HT1080 (cell line): ENCODE measurements at places on chromosomes 5 and 9.
A peak's percentile ranks its signal among the peaks of the same experiment; 100 is the strongest.

- no peak for DNase-seq
Measured at GRCh38 chr9:124449381-124450151, 685 bp upstream of the ADGRD2 start.

DNA sequence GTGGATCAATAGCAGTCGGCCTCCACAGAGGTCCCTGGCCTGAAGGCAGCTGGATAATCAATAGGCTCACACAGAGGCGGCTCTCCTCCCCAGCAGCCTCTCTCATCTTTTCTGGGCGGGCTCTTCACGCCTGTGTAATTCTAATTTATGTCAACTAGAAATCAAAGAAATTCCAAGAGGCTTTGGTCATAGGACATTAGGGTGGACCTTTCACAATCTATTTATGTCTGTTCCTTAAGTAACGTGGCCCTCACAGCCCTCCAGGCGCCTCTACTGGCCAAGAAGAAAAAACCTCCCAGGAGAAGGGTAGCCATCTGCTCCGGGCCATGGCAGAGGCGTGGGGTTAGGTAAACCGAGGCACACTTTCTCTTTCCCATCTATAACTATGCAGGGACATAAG, 205.1 kb upstream of the EFNA5 start:
- DNase-seq: no peak

- peak; percentile 96 for DNase-seq
Measured at GRCh38 chr5:132090107-132090506, 16.5 kb downstream of the CSF2 start.

DNA sequence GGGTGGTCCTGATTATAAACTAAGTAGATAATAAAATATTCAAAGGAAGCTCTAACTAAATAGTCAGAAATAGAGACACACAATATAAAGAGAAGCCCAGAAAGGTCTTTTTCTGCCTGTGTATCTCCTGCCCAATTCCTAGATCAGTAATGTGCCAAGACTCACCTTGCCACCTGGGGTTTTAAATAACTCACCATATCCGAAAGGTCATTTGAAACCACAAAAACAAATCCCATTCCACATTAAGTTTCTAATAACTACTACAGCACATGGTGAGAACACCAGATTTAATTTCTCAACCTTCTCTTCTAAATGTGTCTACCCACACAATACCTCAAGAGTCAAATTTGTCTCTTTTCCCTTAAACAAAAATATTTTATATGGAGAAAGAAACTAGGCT, 75.2 kb downstream of the ZNF608 start:
- no peak for DNase-seq

- no peak for DNase-seq
Measured at GRCh38 chr5:174272671-174273070, 227.2 kb downstream of the NSG2 start.

DNA sequence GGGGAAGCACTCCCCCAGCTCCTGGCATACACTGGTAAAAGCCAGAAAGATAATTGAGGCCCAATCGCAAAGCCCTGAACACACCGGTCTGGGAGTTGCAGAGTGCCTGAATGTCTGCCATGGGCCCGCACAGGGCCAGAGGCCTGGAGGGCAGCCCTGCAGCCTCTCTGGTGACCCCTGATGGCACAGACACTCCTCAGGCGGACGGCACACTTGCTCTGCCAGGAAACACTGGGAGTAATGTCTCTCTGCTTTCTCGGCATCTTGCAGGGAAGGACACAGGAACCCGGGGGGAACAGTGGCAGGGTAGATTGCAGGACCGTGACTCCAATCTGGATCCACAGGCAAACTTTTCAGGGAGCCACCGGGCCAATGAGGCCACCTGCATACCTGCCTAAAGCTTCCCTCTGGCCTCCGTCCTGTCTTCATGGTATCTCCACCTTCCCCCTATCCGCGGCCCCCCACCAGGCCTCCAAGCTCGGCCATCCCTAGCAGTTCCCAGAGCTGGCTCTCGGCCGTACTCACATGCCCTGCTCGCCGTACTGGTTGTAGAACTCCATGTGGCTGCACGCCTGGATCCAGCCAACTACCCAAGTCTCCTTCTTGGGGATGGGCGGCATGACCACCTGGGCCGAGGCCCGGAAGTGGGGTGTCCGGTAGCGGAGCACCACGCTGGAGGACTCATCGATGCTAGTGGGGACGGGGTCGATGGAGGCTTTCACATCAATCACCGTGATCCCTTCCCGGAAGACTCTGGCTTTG, 797 bp downstream of the FAM78A start:
- no peak for DNase-seq

DNA sequence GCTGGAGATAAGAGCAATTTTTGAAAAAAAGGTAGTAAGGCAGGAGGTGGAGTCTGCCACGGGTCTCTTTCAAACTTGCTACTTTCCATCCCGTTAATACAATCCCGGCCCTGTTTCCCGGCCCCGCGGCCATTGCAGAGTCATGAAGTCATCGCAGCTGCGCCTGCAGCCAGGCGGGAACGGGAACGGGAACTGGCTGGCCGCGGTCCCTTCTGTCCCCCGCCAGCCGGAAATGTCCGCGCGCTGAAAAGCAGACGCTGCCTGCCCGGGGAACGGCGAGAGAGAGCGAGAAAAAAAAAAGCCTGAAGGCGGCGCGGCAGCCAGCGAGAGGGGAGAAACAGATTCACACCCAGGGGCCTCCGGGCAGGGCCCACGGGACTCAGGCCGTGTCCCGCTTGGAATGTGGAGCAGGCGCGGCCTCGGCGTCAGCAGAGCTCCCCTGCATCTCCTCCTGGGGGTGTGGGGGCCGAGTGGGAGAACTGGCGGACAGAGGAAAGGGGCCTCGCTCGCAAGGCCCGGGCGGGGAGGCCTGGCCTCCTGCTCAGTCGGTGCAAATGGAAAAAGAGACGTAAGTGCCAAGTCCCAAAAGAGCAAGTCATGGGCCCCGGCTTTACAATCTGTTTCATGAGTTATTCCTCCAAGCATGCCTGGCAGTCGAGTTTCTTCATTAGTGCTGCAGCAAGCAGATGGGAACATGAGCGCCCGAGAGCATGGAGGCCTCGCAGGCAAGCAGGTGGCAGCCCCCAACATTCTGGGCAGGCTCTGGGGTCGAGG, 201.2 kb upstream of the GAS1 start:
- DNase-seq: no peak

DNA sequence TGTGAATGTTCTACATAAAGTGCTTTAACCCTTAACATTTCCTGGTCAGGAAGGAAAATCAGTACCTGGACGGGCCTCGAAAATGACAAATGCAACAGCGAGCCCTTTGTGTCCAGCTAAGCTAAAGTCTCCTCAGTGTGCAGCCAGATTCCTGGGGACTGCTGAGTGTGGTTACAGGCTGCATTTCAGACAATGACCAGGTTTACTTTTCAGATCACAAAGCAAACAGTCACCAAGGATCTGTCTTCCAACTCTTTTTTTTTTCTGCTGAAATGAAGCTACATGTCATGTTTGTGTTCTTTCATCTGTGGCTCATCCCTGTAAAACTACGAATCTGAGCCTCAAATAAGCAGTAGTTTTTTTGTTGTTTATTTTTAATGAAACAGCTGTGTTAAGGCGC, 20.8 kb downstream of the SLC46A2 start:
- no peak for DNase-seq

DNA sequence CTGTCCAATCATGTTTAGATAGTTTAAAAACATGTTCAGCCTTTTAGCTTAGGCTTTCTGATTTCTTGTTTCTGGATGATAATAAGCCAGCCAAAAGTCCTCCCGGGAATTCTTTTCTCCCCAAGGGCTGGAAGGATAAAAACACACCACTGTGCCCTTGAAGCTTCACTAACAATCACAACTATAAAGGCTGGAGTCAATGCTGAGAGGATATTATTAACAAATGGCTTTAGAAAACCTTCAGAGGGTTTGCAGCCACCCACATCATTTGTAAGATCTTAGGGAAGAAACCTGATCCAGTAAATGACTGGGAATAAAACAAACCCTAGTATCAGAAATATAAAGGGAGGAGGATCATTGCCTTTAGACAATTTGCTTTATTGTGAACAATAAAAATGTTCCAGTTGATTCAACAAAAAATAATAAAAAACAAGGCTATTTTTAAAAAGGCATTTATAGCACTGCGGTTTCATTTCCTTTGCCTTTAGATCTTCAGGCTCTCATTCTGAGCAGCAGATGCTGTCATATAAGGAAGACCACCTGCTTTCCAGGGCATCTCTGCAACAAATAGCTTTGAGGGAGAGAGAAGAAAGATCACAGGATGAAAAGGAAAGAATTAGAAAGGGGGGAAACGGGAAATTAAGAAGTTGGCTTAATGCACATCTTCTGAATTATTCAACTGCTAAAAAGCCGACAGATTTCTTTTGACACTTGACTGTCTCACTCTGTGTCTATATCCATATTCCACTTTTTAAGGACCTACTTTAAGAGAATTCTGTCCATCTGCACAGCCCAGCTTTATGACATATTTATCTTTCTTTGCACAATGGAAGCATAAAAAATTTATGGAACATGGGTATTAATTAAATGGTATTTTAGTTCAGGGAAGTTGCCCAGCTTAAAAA, 277.2 kb upstream of the SLC24A2 start:
- DNase-seq: no peak

- DNase-seq: no peak
Measured at GRCh38 chr5:35794684-35795375, 61.9 kb upstream of the IL7R start.

DNA sequence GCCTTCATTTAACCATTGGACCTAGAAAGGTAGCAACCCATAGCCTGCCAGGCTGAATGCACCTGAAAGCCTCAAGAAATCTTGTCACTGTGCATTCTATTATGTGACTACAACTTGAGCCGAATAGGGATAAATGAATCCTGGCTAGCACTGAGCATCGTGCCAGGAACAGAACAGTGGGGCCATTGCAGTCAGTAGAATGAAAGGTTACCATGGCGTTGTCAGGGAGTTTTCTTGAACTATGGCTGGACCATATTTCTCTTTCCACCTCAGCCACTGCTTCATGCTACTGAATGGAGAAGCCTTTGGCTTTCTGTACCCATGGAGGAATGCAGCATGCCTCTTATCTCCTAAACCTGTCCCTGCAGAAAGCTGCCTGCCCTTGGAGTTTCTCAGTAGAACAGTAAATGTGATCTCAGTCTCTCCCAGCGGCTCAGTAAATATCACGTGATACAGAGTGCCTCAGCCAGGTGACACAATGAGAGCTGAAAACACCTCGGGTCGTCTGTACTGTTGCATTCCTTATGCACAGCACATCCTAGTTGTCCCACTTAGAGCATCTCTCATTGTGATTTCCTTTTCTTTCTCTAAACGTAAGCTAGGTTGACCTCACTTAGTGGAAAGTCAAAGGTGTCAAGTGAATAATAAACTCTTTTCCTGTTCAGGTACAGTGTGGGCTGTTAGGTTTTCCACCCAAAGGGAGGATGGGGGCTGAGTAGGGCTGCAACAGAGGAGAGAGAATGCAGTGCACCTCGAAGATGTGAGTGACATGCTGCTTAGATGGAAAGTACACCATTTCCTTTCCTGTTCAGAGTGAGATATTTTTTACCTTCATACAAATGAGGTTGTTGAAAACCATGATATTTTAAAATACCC, 115.3 kb downstream of the MACIR start:
- DNase-seq: no peak

DNA sequence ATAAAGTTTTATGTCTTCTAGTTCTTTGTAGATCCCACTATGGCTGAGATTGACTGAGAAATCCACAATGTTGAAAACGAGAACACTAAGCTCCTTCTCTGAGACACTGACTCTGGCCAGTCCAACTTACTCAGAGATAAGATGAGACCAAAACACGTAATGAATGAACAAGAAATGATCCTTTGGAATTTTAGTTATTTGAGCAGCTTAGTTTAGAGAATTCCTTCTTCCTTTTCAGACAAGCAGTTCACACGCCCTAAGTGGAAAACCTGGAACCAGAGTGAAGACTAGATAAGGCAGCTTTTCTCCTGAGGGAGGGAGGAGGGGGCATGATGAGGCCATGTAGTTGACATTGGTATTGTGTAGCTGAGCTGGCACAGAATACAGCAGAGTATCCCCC, 139.6 kb downstream of the GABRB2 start:
- DNase-seq: no peak

DNA sequence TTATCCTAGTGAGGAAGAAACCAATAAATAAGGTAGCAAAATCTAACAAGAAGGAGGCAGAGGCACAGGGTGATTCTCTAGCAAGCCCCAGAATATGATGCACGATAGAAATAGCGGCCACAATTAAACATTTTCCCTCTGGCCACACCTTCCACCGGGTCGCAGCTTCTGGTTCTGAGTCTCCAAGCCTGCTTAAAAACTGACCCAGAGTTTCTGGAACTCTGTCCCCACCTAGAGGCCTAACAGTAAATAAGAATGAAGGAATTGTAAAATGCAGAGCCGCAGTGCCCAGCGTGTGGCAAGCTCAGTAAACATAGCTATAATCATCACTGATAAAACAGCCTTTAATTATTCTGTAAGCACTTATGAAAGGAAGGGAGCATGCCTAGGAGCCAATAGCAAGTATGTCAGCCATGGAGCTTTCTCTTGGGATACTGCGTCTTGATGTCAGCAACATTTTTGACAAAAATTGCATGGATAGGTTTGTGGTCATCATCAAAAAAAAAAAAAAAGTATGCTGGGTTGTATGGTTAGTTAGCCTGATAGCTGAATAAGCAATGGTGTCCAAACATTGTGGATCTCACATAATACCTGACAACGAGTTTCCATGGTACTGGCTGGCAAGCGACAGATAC, 465.5 kb downstream of the DNAH5 start:
- DNase-seq: peak; percentile 58

GRCh38 chr9:120331913-120332312, 248.1 kb downstream of the CDK5RAP2 start:
- peak; percentile 58 for DNase-seq

DNA sequence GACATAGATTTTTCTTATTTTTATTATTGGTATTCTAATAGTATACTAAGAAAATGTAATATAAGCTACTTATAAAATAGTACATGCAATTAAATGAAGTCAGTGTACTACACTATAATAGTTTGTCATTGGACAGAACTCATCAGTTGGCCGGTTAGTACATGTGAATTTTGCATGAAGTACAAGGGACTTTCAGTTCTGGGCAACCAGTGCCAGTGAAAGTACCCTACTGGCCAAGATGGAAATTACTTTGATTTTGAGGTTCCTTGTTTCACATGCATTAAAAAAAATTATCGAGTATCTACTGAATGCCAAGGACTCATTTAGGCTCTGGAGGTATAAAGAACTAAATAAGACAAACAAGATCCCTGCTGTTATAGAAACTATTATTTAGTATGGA, 213.4 kb upstream of the ELL2 start:
- DNase-seq: no peak

- DNase-seq: no peak
Measured at GRCh38 chr5:139651043-139651834, 3.1 kb downstream of the CXXC5 start.

GRCh38 chr5:159504106-159504856, 174.0 kb upstream of the IL12B start:
- no peak for DNase-seq

- no peak for DNase-seq
Measured at GRCh38 chr5:173572431-173573125, 43.9 kb downstream of the BOD1 start.

GRCh38 chr9:122197426-122197825, 31.3 kb downstream of the LHX6 start:
- no peak for DNase-seq

DNA sequence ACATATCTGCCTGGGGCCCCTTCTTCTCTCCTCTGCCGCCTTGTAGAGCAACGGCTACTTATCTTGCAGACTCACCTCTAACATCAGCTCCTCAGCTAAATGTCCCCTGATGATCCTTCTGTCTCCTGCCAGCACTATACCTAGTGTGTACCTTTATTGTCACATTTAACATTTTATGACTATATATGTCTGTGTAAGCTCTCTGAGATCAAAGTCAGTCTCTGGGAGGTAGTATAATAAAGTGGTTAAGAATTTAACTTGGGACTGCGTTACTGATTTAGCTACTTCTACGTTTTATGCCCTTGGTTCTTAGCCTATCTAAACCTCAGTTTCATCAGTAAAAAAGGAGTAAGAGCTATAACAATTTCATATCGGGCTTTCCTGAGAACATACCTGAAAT, 2.2 kb downstream of the TMED7 start:
- no peak for DNase-seq
